Memory B cell (primary cell): ENCODE measurements at places on chromosomes 7 and 10.
A peak's percentile ranks its signal among the peaks of the same experiment; 100 is the strongest.

- peaks cover 9% of the 10 kb centered on the region for H3K4me1 ChIP-seq
- peak overlapping the region; percentile 99 for H3K4me3 ChIP-seq
- peaks cover 8% of the 10 kb centered on the region for H3K36me3 ChIP-seq
- H3K27me3 ChIP-seq = no peaks in the 10 kb centered on the region
- peak; percentile 65 for DNase-seq
These were observed 14.6 kb upstream of the FKBP9 start for GRCh38 chr7:32942415-32943251.

- no peak overlapping the region for H3K4me3 ChIP-seq
- H3K4me1 ChIP-seq = no peaks in the 10 kb centered on the region
- H3K36me3 ChIP-seq = no peaks in the 10 kb centered on the region
- peaks cover 8% of the 10 kb centered on the region for H3K27me3 ChIP-seq
- no peak overlapping the region for H3K27ac ChIP-seq
These were observed 139.3 kb downstream of the GLI3 start for GRCh38 chr7:42097752-42098151.

DNA sequence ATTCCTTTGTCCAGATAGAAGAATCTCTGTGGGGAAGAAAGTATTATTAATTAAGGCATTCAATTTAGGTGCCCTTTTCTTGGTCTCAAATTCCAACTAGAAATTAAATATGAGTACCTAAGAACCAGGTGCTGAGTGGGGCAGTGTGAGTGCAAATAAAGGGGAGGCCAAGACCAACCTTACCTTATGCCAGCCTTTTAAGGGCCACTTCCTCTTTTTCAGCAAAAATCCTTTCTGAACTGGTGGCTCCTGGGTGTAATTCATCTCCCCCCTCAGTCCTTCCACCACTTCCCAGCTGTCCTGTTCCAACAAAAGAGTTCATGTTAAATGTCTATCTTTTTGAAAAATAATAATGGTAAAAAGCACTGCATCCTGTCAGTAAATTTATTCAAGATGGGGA lies 108.2 kb downstream of the OSBPL3 start:
- no peak for DNase-seq
- H3K27me3 ChIP-seq = no peaks in the 10 kb centered on the region
- peak overlapping the region; percentile 67 for H3K27ac ChIP-seq
- H3K36me3 ChIP-seq = peaks cover 18% of the 10 kb centered on the region

DNA sequence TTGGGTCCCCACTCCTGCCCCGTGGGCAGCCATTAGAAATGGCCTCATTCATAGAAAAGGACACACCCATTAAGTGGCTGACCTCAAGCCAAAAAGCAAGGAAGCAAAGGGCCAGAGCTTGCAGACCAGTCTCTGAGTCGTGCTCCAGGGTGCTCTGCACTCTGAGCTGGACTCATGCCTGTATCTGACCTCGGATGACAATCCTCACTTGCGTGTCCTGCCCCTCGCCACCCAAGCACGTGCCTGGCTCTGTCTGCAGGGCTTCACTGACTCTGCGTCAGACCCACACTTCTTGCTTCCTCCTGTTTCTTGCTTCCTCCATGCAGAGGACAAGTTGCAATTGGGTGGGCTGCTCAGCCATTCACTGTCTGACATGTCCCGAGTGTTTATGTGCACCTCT lies 138.8 kb downstream of the OAT start:
- H3K27me3 ChIP-seq = no peaks in the 10 kb centered on the region
- no peak for DNase-seq
- H3K4me3 ChIP-seq = no peak overlapping the region

DNA sequence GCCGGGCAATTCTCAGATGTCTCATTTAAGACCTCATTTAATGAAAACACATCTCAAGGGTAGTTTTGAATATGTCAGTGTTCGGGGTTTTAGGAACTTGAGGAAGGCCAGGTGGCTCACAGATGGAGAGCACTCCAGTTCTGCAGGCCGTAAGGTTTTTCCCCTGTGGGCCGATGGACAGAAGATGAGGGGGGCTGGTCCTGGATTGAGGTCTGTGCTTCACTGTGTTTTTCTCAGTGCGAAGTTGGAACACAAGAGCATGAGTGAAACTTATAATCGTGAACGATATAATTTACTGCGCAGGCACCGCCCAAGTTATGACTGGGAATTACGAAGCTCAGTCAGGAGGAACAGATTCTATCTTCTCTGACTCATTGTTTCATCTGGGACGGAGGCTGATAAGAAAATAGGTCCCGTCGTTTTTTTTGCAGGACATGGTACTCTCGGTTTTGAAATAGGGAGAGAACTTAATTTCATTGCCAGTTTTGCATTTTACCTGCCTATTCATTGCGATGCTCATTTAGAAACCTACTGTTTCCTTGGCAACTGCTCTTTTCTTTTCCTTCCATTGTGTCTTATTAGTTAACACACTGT lies 591.0 kb upstream of the PFKP start:
- peaks cover 2% of the 10 kb centered on the region for H3K4me1 ChIP-seq
- peaks cover 2% of the 10 kb centered on the region for H3K27me3 ChIP-seq
- no peaks in the 10 kb centered on the region for H3K36me3 ChIP-seq
- DNase-seq = no peak
- no peak overlapping the region for H3K27ac ChIP-seq
- no peak overlapping the region for H3K4me3 ChIP-seq

DNA sequence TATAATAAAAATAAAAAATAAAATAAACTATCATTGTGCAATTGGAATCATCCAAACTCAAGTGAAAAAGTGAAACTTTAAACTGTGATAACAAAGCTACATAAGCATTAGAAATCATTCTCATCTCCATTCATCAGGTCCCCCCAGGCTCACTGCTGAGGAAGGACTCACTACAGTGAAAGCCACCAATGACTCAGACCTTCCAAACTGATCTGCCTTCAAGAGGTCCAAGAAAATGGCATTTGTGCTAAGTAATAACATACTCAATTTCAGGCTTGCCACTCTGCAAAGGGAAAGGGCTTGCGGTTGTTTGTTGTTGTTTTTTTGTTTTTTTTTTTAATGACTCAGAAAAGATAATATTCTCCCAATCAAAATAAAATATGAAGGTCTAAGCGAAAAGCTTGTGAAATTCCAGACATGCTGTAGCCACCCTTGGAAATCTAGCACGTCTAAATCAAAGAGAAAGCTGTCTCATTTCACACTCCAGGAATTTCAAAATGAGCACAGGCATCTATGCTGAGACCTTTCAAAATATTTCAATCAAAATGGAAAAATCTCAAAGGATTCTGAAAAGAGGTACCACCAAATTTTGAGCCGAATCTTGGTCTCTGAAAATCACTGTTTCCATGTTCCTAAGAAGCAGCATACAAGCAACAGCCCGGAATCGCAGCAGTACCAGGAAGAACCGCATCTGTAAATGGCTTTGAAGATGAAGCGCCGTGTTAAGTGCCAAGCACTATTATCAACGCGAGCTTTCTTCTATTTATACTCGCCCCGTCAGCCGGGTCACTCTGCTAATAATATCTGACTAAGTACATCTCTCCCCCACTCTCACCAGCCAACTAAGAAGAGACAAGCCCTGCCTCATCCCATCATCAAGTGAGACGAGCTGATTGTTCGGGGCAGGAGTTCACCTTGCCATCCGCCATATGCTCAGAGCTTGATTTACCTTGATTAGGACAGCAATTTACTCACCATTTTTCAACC lies 13.5 kb downstream of the SFMBT2 start:
- H3K4me3 ChIP-seq = no peak overlapping the region
- H3K27ac ChIP-seq = no peak overlapping the region
- no peaks in the 10 kb centered on the region for H3K27me3 ChIP-seq
- H3K4me1 ChIP-seq = peaks cover 15% of the 10 kb centered on the region
- DNase-seq = no peak

GRCh38 chr10:78415111-78415510 lies 381.4 kb downstream of the RPS24 start:
- H3K4me1 ChIP-seq = no peaks in the 10 kb centered on the region
- no peaks in the 10 kb centered on the region for H3K36me3 ChIP-seq
- H3K27me3 ChIP-seq = peaks cover 12% of the 10 kb centered on the region
- no peak for DNase-seq

- no peaks in the 10 kb centered on the region for H3K36me3 ChIP-seq
- H3K27ac ChIP-seq = no peak overlapping the region
- peaks cover 8% of the 10 kb centered on the region for H3K27me3 ChIP-seq
- H3K4me1 ChIP-seq = no peaks in the 10 kb centered on the region
- no peak overlapping the region for H3K4me3 ChIP-seq
These were observed 450.7 kb downstream of the KCNMA1 start for GRCh38 chr10:77186936-77187335.

GRCh38 chr7:29224726-29225125 lies 30.2 kb downstream of the CHN2 start:
- no peak overlapping the region for H3K27ac ChIP-seq
- no peak overlapping the region for H3K4me3 ChIP-seq
- H3K36me3 ChIP-seq = no peaks in the 10 kb centered on the region
- no peak for DNase-seq
- H3K27me3 ChIP-seq = no peaks in the 10 kb centered on the region

DNA sequence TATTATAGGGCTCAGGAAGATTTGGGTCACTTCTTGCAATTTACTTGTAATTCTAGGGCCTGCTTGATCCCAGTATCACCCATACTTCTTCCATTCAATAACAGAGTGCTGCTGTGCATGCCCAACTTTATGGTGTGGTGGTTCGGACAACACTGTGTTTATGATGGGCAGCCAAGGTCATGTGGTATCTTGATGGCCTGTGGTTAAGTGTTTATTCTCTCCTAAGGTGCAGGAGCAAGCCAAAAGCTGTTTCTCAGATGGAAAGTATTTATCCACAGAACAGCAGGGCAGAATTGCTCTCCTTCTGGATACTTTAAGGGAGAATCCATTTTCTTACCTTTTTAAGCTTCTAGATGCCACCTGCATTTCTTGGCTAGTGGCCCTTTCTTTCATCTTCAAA lies 433.8 kb downstream of the SH2D4B start:
- H3K27me3 ChIP-seq = no peaks in the 10 kb centered on the region
- H3K27ac ChIP-seq = no peak overlapping the region
- H3K4me3 ChIP-seq = no peak overlapping the region
- H3K36me3 ChIP-seq = no peaks in the 10 kb centered on the region
- no peak for DNase-seq

GRCh38 chr10:30029872-30030256 lies 29.5 kb downstream of the JCAD start:
- peaks cover 16% of the 10 kb centered on the region for H3K4me1 ChIP-seq
- no peak overlapping the region for H3K27ac ChIP-seq
- peaks cover 7% of the 10 kb centered on the region for H3K27me3 ChIP-seq
- DNase-seq = no peak
- no peak overlapping the region for H3K4me3 ChIP-seq

DNA sequence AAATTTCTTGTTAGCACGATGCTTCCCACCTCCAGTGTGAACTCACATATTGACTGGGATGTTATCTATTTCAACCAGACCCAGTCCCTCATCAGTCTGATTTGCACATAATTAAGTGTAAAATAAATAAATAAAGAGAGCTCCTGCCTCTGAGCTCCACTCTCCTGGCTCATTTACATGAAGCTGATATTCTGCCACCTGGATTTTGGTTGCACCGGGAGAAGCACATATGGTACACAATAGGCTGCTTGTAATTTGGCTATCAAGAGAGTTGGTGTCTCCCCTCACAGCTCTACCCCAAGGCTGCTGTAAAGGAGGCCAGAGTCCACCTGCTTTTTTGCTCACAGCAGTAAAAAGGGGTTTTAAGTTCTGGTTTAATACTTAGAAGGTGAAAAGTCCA lies 610.5 kb downstream of the KCNMA1 start:
- no peak for DNase-seq
- no peaks in the 10 kb centered on the region for H3K36me3 ChIP-seq
- no peak overlapping the region for H3K4me3 ChIP-seq
- H3K4me1 ChIP-seq = no peaks in the 10 kb centered on the region

DNA sequence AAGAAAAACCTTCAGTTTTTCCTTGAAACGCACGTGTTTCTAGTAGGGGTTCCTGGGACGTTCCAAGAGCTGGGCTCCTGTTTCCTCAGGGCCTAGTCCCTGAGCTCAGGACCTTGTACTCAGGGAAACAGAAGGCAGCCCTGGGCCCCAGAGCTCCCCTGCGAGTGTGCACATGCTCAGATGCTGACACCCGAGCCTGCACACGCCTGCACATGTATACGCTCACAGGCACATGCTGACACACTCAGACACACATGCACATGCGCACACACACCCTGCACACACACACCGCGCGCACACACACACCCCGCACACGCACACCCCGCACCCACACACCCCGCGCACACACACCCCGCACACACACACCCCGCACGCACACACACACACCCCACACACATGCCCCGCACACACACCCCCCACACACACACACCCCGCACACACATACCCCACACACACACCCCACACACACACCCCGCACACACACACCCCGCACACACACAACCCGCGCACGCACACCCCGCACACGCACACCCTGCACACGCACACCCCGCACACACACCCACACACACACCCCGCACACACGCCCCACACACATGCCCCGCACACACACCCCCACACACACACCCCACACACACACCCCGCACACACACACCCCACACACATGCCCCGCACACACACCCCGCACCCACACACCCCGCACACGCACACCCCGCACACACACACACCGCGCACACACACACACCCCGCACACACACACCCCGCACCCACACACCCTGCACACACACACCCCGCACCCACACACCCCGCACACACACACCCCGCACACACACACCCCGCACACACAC lies 52.2 kb downstream of the CALML3 start:
- no peak overlapping the region for H3K4me3 ChIP-seq
- no peak for DNase-seq
- H3K27ac ChIP-seq = no peak overlapping the region
- H3K27me3 ChIP-seq = peaks cover 11% of the 10 kb centered on the region
- no peaks in the 10 kb centered on the region for H3K36me3 ChIP-seq

DNA sequence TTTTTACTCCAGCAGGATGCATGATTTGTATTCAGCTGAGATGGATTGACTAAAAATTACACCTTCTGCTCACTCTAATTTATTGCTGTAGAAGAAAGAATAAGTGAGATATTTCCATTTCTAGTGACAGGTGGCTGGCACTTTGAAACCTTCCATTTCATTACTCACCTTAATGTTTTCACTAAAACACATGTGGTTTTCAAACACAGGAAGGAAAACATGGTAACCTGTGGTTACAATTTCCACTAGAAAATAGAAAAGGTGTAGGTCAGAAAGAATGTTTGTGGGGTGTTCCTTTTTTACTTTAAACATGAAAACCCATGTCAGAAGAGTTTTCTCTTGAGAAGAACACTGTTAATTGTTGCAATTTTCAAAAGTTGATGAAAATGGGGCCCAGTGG lies 12.0 kb upstream of the PRKCQ start:
- peaks cover 9% of the 10 kb centered on the region for H3K27me3 ChIP-seq
- DNase-seq = no peak
- H3K27ac ChIP-seq = no peak overlapping the region
- no peaks in the 10 kb centered on the region for H3K36me3 ChIP-seq

- H3K27me3 ChIP-seq = no peaks in the 10 kb centered on the region
- no peak for DNase-seq
- H3K36me3 ChIP-seq = no peaks in the 10 kb centered on the region
- no peak overlapping the region for H3K27ac ChIP-seq
- peaks cover 20% of the 10 kb centered on the region for H3K4me1 ChIP-seq
These were observed 2.3 kb downstream of the PRXL2A start for GRCh38 chr10:80410578-80411145.
